ENCODE measurements at places on chromosomes 6 and 20.

DNA sequence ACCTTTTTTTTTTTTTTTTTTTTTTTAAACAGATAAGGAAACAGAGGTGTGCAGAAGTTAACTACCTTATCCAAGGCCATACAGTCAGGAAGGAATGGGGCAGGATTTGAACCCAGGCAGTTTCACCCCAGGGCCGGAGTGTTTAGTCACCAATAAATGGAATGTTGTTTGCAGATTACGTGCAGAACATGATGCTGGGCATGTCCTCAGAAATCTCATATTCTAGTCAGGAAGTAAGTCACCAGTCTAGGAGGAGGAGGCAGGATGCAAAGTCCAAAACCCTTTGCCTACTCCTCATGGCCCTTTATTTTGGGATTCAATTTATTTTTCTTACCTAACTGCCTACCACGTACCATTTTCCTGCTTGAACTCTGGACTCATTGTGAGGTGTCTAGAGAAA lies 57.1 kb upstream of the LRRC1 start:
- DNase-seq, result no peak

DNA sequence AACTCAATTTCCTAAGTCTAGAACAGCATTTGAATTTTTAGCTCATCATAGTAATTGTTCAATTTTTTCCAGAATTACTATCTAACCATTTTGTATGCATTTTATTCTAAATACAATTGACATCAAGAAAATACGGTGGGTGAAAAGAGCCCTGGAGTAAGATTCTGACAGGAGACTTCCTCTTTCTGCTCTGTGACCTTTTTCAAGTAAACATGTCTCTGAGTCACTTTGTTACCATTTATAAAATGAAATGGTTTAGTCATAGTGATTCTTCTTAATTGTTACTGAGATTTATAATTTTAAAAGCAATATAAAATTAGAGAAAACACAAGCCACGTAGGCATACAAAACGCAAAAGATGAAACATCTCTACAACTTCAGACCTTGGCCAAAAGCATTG lies 80.2 kb downstream of the PLCB1 start:
- no peak for DNase-seq

DNA sequence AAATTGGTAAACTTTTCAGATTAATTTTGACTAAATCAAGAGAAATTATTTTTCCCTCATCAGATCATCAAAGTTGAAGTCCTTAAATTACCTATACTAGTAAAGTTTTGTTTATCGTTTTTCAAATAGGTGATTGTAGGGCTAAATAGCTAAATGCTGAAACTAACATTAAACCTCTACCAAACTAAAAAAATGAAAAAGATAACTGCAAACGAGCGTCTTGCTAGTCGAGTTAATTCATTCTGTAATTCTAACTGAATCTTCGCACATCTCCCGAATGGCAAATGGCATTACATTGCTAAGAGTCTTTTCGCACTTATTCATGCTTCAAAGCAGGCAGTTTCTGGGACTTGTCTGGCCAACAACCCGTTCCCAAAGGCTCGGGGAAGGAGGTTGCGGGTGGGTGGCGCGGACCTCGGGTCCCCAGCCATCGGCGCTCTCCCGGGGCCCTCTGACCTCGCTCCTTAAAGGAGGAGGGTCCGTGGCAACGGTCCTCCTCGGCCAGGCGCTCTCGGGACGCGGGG lies 43.8 kb downstream of the POPDC3 start:
- DNase-seq, result no peak

- no peak for DNase-seq
Observed at GRCh38 chr6:117206944-117207687, 58.2 kb upstream of the VGLL2 start.

DNA sequence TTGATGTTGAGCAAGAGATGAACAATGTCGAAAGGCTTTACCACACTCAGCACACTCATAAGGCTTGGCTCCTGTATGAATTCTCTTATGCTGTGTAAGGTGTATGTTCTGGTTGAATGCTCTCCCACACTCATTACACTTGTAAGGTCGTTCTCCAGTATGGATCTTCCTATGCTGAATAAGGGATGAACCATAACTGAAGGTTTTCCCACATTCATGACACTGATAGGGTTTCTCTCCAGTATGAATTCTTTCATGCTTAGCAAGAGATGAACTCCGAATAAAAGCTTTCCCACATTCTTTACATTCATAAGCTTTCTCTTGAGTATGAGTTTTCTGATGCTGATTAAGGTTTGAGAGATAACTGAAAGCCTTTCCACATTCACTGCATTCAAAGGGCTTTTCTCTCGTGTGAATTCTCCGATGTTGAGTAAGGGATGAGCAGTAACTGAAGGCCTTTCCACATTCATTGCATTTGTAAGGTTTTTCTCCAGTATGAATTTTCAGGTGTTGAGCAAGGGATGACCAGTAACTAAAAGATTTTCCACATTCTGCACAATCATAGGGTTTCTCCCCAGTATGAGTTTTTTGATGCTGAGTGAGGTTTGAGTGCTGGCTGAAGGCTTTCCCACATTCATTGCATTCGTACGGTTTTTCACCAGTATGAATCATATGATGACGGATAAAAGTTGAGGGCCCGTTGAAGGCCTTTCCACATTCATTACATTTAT lies 21.1 kb downstream of the ZNF184 start:
- no peak for DNase-seq

DNA sequence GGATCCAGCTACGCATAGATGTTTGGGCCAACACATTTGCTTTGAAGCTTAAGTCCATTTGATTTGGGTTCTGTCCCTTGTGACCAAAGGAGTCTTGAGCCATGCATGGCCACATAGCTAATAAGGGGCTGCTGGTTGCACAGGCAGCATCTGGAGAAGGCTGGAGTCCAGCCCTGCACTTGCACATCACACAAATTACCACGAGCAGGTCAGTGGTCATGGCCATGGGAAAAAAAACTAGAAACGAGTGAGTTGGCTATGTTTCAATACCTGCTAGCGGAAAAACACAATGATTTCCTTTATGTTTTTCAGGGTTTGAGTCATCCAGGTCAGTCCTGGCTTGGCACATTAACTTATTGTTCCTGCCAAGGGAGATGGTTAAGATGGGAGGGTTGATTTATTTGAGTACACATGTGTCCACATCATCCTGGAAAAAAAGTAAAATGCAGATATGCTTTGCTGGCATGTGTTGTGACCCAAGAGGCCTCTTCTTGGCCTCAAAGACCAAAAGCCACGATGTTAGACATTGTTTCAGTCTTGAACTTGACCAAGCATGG lies 5.6 kb upstream of the STX16 start:
- no peak for DNase-seq

All from stimulated activated CD8-positive, alpha-beta memory T cell treated with anti-CD3 and anti-CD28 coated beads, Interleukin-7, amount 100 ng/mL, for 1 hour (primary cell).